ENCODE measurements at places on chromosomes 4 and X.

DNA sequence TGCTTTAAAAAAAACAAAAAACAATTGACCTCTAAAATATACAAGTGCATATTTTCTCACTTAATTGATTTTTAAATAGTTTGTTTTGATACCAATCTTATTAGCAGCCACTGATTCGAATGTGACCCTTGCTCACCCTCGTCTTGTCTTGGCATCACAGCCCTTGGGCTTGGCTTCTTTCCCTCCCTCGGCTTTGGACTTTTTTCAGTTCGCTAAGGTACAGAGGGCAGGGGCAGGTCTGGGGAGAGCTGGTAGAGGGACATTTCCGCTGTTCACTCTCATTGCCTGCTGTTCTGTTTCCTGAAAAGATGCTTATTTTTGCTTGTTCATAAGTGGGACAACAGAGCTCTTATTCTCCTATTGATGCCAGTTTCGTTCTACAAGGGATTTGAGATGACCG is 88.5 kb upstream of the RPS6KA3 start:
- no peak for DNase-seq

DNA sequence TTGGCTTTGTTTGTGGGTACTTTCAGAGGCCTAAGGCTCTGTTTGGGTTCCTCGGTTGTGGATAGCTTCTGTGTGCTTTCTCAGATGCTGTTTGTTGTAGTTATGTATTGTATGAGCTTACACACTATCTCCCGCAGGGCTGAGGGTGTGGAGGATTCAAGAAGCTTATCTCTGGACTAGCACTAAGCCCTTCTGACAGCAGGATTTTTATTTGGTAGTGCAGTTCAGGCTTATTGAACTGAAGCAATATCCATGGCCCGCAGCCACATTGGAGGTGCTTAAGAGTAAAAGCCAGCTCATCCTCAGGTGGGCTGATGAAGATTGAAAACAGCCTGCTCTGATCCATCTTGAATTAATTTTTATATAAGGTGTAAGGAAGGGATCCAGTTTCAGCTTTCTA is 128.2 kb downstream of the RASGEF1B start:
- DNase-seq, result no peak

GRCh38 chr4:6493658-6494304 is 21.4 kb upstream of the PPP2R2C start:
- DNase-seq, result no peak

DNA sequence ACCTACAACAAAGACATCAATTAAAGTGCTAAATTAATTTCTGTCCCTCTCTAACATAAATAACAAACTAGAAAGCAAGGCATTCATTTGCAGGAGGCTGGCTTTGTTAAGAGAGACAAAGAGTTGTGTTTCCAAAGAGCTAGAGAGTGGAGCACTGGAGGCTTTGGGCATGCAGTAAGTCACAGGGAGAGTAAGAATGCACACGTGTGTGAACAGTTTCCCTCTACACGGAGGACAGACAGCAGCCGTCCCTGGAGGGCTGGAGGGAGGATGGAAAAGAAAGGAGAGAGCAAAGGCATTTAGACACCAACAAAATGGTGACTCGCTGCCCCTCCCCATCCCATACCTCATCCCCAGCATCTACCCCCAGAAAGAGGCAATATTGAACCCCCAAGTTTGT is 20.4 kb upstream of the DCHS2 start:
- no peak for DNase-seq

GRCh38 chr4:30208731-30209435 is 511.3 kb upstream of the PCDH7 start:
- no peak for DNase-seq

DNA sequence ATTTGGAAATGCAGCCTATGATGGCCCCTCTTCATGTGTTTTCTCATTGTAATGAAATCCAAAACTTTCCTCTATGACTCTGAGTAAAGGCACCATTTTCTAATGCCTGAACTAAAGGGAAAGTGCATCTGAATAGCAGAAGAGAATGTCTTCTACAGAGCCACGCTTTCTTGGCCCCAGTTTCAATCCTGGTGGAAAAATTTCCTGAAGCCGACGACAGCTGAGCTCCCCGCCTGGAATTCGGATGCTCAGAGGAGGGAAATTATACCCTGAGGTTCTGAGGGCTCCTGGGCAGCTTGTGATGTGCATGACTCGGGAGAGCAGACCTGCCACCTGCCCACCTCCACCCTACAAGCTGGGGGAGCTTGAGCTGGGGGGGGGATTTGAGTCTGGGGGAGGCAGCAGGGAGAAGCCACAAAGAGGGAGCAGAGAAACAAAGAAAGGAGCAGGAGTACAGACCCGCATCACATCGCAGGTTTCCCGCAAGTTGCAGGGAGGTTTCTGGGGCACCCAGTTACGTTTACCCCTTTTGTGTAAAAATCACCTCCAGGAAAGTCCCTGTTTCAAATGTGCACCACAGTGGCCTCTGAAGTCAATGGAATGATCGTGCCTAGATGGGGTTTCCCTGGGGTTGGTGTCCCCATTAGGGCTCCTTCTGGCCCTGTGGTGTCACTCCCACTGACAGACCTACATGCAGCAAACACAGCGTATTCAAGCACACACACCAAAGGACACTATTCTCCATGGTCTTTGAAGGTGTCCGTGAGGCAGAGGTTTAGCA is 145.6 kb upstream of the RBPJ start:
- DNase-seq, result no peak

- DNase-seq, result no peak
Measured at GRCh38 chr4:6424425-6424824, 48.0 kb downstream of the PPP2R2C start.

DNA sequence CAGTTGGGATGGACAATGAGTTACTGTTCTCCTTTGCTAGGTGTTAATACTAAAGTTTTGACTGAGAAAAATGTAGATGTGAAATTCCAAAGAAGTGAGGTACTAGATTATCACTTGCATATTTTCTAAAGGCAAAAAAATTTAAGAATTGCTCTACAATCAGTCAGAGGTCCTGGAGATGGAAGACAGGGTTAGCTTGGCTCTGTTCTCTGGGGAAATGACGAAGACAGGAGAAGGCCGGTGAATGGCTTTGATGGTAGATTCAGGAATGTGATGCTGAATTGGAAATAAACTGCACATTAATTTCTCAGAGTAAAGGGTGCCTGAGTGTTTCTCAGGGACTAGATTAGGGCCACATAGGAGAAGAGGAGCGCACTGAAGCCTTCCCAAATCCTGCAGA is 214.0 kb upstream of the LEF1 start:
- DNase-seq, result no peak

- no peak for DNase-seq
Measured at GRCh38 chr4:152529880-152530279, 6.0 kb downstream of the FBXW7 start.

GRCh38 chr4:124123181-124123580 is 589.4 kb downstream of the ANKRD50 start:
- DNase-seq, result no peak
